NCI-H2171 (cell line): ENCODE measurements at places on chromosomes 3 and 15.
A peak's percentile ranks its signal among the peaks of the same experiment; 100 is the strongest.

DNA sequence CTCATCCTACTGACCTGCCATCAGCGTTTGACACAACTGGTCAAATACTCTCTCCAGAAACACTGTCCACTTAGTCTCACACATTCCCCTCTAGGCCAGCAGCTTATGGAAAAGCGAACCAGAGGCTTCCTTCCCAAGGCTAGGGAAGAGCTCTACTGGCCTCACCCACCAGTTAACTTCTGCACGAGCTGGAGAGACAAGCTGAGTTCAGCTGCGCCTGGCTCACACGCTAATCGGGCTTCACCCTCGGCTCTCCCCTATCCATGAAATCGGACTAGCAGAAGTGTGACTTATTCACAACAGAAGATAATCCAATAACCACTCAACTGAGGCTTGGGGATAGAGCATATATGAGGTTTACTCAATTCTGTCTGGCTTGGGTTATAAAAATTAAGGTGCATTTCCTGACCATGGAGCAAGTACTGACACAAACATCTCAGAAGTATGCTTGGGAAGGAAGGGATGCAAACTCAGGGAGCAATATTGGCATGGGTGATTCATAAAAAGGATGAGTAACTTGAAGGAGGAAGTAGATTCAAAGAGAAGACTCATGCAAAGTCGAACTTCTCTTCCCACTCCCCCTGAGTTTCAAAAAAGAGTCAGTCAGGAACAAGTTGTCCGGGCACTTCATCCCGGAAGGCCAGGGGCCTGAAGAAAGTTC, 73.1 kb downstream of the XXYLT1 start:
- DNase-seq = no peak

DNA sequence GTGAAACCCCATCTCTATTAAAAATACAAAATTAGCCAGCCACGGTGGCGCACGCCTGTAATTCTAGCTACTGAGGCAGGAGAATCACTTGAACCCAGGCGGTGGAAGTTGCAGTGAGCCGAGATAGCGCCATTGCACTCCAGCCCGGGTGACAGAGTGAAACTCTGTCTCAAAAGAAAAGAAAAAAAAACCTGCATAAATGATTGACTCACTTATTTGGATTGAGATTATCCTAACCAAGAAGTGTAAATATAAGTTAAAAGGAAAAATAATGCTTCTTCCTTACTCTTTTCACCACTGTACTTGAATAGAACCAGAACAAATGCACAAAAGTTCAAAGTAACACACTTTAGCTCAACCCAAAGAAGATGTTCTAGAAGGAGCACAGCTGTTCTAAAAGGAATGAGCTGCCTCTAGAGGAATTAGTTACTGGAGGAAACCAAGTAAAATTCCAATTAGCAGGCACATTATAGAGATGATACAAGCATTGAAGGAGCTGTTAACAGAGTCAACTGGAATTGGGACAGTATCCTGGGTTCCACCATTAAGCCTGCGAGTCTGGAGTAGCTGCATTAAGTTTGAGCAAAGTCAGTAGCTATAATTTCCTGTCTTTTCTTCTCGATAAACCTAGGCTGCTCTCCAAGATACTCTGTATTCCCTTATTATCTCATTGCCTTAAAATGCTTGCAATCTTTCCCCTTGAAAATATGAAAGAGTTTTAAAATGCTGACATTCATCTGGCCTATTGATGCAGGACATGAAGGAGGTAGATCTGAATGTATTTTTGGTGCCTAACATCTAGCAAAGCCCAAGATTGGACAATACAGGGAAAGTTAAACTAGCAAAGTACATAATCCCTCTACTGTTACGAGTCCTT, 9.5 kb downstream of the MTHFS start:
- DNase-seq = no peak

GRCh38 chr3:186457236-186457635, 86.9 kb downstream of the CRYGS start:
- no peak for DNase-seq

DNA sequence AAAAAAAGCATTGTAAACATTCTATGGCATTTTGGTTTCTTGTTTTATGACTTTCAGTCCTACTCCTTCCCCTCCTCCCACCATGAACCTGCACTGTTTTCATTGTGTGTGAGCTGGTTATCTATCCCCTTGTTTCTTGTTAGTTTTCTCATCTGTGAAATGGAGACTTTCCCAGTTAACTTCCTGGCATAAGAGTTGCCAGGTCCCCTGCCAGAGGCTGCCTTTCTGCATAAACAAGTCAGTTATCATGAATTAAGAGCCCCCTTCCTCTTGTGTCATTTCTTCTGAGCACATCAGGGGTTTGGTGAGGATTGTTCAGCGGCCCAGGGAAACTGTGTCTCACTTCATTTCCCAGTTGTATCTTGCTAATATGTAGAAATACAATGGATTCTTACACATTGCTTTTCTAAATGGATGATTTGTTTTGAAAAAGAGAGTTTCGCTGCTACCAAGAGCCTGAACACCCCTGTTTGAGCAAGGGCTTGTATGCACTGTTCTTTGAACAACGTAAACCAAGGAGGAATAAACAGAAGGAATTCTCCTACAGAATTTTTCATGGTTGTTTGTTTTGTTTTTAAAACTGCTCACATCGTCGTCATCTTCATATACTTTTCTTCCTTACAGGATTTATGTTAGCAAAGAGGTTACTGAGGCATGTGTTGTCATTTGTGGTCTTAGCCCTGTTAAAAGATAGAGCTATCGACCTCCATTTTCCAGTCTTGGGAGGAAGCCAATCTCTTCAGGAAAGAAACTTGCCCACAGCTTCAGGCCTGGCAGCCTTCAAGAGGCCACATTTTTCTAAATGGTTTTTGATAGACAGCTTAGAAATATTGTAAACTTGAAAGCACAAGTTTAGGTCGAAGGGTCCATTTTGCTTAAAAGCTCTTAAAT, 144.6 kb upstream of the IL12A start:
- no peak for DNase-seq

DNA sequence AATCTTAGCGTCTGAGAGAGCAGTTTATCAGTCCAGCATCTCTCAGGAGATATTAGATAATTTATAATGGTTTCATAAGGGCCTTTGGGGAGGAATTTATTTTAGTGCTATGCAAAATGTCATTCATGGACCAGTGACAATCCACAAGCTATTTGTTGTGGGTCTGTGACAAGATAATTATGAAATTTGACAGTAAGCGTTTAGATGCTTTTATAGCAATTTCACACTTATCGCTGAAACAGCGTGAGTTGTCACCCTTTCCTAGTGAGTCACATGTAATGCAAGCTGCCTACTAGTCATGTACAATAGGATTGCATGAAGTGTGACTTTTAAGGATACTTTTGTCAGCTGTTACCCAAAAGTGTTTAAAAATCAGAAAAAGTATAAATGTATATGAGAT, 315.6 kb upstream of the THBS1 start:
- no peak for DNase-seq

GRCh38 chr3:138549179-138549977, 44.7 kb downstream of the CEP70 start:
- no peak for DNase-seq

DNA sequence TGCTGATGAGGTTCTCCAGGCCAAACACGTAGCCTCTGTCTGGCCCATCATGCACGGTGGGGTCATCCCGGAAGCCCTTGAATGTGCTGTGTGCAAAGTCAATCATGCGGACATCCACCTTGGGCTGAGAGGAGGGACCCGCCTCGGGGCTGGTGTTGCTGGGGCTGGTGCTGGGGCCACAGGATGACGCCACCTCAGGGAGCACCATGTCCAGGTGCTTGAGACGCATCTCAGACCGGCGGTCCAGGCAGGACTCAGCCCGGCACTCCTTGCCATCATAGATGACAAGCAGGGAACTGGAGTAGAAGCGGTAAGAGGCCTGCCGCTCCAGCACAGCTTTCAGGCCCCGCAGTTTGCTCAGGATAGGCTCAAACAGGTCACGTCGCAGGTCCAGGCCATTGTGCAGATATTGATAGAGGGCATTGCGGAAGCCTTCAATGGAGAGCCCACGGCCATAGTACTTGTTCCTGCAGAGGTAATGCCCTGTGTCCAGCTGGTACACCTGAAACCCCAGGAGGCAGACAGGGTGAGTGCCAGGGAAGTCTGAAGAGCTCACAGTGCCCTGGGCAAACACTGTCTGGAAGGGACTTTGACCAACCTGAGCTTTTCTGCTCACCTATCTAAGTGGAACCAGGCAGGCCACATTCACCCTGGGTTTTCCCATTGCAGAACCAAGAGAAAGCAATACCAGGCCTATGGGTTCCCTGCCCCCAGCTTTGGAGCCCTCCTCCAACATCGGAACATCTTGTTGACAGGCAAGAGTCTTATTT, 3.6 kb upstream of the GMPPB start:
- DNase-seq = no peak

- no peak for DNase-seq
Observed at GRCh38 chr15:91231703-91232102, 131.6 kb downstream of the SV2B start.

DNA sequence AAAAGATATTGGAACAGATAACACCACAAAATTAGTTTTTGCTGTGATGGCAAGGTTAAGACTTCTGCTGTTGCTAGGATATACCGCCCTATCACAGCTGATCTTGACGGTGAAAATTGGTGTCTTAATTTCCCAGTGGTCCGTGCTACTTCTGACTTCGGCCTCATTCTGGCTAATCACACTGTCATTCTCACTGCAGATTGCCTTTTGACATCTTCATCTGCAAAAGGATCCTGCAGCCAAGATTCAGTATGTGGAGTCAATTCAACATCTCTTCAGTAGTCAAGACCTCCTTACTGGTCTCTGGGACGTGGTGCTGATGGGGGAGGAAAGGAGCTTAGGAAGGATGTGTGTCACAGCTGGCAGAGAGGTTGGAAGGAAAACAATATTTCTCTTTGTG, 438.6 kb downstream of the WDR72 start:
- no peak for DNase-seq

- no peak for DNase-seq
Observed at GRCh38 chr15:58795825-58796224, 24.7 kb downstream of the MINDY2 start.

GRCh38 chr3:73448761-73449301, 175.9 kb downstream of the PDZRN3 start:
- DNase-seq = no peak

DNA sequence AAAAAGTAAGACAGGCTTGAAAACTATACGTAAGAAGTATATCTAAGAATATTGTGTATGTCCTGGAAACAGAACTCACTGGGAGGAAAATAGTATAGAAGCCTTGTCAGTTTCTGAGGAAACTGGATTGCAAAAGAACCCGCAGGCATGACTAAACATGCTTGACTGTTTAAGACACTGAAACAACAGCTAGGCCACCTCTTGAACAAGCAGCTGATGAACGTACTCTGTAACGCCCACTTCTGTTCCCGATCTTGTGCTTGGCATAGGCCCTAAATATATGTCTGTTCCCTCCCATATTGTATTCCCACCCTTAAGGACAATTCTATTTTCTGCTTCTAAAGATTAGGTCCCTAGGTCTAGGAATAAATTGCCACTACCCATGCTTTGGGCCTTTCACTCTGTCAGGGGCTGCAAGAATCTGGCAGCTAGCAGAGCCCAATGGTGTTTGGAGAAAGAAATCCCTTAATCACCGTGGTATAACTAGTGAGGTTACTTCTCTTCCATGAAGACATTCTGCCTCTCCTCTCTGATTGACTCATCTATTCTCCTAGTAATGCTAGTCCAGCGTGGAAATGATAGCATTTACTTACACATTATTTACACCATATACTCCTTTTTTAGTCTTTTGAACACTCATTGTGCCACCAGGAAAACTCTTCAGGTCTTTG, 46.2 kb downstream of the CD200 start:
- DNase-seq = no peak

DNA sequence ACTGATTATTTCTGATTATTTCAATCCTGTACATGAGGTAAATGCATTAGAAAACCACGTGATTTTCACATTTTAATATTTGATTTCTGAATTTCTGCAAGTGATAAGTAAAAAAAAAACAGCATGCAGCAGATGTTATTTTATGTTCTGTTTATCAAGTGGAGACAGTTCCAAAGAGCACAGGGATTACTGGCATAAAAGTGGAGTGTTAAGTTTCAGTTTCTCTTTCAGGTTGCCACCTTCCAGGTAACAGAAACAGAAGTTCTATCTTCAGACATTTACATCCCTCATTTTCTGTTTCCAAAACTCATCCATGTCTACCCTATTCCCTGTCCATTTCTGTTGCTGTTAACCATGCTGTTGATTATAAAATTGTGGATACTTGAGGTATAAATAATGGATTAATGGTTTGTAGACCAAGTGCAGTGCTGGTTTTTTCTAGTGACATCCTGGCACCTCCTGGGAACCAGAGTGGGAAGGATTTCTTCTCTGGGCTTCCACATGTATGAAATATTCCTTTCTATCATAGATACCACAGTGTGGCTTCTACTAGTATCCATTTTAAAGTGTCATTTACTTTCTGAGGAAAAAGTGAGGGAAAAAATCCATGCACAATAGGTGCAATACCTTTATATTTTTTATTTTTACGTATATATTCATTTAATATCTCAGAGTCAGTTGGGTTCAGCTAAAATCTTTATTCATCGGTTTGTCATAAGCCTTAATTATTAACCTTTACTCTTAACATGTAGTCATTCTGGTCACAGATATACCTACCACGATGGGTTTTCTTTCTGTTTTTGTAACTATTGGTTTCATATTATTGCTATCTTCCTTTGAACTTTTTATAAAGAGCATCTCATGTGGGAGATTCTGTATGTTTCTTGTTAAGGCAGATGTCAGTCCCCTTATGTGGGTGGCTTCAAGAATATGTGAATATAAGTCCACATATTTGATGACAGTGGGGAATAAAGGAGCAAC, 1010.0 kb downstream of the SQOR start:
- DNase-seq = peak; percentile 66

- no peak for DNase-seq
Observed at GRCh38 chr3:184760337-184761074, 48.6 kb upstream of the MAGEF1 start.

DNA sequence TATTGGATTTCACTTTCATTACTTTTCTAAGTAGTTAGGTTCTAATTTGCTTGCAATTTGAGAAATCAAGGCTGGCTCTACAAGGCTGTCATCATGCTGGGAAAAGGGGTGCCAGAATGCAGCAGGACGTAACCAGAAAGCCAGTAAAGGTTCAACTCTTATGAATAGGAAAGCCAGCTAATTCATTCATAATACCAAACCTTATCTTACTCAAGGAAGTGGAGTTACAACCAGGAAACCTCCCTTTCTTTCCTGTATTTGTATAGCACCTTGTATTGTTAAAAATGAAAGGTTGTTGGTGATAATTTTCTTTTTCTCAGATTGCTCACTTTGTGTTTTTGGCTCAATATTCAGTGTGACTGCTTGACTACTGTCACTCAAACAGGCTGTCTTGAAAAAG, 109.4 kb downstream of the FILIP1L start:
- no peak for DNase-seq

- no peak for DNase-seq
Observed at GRCh38 chr15:70863450-70864218, 9.7 kb upstream of the LARP6 start.

- no peak for DNase-seq
Observed at GRCh38 chr15:99051308-99051707, 43.7 kb upstream of the PGPEP1L start.

- no peak for DNase-seq
Observed at GRCh38 chr3:14829811-14830210, 11.0 kb downstream of the FGD5 start.
